ENCODE measurements at places on chromosomes 2 and 18.
A peak's percentile ranks its signal among the peaks of the same experiment; 100 is the strongest.

DNA sequence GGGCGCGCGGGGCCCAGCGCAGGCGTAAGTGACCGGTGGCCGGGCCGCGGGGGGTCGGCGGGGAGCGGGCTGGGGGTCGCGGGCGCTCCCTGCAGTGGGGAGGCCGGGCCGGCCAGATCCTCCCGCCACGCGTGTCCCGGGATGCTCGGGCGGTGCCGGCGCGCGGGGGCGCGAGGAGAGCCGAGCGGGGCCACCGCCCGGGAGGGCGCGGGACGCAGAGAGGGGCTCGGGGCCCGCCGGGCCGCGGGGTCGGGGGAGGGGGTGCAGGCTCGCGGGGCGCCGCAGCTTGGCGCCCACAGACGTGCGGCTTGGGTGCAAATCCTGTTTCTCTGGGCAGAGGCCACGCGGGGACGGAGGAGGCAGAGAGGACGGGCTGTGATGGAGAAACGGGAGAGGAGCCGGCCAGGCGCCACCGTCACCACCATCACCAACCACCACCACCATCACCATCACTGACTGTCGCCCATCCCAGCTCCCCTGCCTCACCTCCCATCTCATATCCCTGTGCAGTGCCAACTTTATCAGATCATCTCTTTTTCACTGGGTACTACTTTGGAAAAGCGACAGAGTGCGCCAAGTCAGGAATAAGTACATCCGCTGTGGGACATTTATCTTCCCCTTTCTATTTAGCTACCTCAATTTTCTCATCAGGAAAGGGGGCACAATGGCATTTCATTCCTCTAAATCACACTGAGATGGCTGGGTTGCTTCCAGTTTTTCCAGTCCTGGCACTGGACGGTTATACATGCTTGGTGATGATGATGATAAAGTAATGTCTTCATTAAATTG, 97.2 kb upstream of the GPR45 start:
- DNase-seq, result no peak

DNA sequence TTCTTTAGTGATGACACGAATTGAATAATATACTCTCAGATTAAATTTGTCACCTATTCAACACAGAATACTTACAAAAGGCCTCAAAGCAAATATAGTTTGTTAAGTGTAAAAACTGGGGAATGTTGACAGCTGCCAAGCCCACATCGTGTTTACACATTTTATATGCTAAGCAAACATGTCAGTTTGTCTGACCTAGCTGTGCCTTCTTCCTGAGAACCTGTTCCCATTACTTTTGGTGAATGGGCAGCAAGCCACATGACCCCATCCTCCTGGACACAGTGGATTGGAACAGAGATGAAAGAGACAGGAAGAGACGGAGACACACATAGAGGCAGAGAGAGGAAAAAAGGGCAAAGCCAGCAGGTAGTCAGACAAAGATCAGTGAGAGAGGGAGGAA, 22.9 kb upstream of the CUL3 start:
- DNase-seq, result no peak

DNA sequence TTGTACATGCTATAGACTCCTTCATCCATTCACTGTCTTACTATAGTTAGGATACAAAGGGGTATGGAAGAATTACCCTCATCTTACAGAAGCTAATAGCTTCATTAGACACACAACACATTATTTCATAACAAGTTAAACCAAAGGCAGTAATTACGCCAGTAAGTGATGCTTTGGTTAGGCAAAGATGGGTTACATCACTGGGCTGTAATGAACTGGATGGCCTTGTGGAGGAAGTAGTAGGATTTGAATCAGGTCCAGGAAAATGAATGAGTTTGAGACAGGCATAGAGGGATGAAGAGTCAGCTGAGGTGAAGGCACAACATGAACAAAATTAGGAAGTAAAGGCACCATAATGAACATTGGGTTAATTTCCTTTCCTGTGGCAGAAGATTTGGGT, 80.1 kb downstream of the SOCS6 start:
- DNase-seq, result no peak

DNA sequence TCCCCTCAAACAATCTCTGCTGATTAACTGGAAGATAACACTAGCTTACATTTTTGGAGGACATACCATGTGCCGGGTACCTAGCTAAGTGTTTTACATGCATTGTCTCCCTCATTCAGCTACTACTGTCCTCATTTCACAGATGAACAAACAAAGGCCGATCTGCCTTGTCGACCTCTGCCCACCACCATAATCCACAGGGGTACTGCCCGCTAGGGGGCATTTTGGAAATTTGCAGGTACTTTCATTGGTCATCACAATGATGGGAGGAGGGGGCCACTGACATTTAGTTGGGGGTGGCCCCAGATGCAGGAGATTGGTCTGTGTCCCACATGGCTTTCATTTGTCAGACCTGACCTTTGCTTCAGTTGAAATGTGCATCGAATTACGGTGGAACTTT, 3.9 kb upstream of the TMEM163 start:
- DNase-seq, result no peak

GRCh38 chr2:20227894-20228505, 3.1 kb upstream of the SDC1 start:
- DNase-seq, result no peak

GRCh38 chr18:49619801-49620200, 57.9 kb downstream of the LIPG start:
- no peak for DNase-seq

DNA sequence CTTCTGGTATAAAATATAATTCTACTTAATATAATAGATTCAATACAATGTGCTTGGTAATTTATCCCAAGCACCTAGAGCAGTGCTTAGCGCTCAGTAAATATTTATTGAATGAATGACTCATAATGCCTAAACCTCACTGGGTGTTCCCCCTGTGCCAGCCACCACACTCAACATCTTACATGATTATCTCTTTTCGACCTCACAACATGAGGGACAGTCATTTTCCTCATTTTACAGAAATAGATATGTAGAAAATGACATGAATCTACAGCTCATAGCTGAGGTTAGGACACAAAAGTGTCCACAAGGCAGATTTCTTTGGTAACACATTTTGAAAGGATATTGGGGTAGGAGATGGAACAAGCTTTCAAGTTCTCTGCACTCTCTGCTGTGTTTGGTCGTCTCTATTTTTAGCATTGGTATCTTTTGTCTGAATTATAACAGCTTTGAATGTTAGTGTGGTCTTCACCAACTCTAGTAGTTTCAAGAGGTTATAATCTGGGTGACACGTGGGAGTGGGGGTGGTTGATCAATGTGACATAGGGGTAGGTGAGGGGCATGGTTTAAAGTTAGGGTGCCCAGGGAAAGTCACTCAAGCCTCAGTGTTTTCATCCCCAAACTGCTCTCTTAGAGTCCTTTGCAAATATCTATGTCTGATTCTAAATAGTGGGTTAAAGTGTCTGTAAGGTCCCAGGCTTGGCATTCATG, 9.8 kb downstream of the MYOM1 start:
- DNase-seq, result no peak

GRCh38 chr2:207311316-207312005, 145.7 kb upstream of the KLF7 start:
- peak; percentile 75 for DNase-seq

DNA sequence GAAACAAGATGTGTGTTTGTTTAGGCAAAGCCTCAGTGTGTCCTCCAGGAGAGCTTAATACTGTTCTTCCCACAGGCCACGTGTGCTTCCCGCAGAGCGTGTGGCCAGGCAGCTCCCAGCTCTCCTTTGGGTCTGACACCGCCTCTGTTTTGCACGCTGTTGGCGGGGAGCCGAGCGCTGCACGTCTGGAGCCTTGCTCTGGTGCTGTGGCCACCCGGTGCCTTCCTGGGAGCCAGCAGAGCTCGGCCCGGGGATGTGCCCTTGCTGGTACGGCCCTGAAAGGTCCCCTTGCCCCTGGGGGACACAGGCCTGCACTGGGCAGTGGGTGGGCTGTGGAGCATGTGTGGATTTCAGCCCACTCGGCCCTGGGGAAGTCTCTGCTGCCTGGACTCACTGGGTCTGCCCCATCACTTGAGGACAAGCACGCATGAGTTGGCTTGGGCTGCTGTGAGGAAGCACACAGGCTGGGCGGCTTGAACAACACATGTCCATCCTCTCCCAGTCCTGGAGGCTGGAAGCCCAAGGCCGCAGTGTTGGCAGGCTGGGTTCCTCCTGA, 160.7 kb upstream of the HDAC4 start:
- no peak for DNase-seq

DNA sequence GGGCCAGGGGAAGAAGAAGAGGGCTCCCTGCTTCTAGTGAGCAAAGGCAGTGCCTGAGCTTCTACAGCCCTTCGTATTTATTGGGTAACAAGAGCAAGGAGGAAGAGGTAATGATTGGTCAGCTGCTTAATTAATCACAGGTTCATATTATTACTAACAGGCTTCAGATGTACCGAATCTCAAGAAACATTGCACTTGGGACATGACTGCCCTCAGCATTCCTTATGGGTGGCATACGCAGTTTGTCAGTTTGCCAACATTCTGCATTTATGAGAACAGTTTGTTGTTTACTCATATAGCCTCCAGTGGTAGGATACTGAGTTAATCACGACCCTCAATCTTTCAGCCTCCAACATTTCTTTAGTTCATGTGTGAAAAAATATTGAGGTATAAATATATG, 84.5 kb downstream of the HIBCH start:
- no peak for DNase-seq

DNA sequence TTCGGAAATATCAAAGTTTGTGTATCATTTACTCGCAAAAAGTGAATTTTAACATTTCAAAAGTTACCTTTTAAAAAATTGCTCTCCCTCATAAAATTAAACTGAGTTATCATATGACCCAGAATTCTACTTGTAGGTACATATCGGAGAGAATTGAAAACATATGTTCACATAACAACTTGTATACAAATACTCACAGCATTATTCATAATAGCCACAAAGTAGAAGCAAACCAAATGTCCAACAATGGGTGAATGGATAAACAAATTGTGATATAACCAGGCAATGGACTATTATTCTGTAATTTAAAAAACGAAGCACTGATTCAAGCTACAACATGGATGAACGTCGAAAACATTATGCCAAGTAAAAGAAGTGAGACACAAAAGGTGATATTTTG, 412.0 kb upstream of the TCF4 start:
- no peak for DNase-seq

- no peak for DNase-seq
These were observed 247.0 kb downstream of the KCNH7 start for GRCh38 chr2:162591403-162592083.

DNA sequence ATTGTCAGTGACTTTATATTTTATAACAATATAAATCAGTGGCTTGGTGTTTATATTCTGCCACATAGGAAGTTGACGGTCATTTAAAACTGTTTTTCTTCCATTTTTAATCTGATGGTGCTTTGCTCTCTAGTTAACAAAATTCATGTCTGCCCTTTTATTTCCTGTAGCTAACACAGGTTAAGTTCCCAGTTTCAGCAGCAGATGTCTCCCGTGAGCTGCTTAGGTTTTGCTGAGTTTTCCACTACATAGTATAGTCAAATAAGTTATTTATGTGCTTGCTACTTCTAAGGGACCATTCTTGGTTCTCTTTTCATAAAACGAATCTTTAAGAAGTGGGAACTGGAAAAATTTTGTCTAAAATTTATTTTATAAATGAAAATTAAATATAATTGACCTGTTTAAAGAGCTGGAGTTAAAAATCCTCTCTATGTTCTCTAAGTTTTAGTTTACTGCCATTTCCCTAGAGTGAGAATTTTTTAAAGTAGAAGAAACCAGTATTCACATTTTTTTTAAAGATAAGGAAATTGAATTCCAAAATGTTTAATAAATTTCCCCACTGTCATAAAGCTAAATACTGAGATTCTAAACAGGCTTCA, 20.6 kb downstream of the HTR2B start:
- peak; percentile 63 for DNase-seq

- no peak for DNase-seq
These were observed 112.8 kb upstream of the FN1 start for GRCh38 chr2:215548714-215549113.

DNA sequence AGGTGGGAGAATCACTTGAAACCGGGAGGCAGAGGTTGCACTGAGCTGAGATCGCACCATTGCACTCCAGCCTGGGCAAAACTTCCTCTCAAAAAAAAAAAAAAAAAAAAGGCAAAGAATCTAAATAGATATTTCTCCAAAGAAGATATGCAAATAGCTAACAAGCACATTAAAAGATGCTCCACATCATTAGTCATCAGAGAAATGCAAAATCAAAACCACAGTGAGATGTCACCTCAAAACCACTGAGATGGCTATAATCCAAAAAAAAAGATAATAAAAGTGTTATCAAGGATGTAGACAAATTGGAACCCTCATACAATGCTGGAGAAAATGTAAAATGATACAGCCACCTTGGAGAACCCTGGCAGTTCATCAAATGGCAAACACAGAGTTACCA, 8.4 kb downstream of the ST8SIA5 start:
- no peak for DNase-seq

- DNase-seq, result no peak
These were observed 511.9 kb upstream of the NRP2 start for GRCh38 chr2:205170399-205170798.

- DNase-seq, result peak; percentile 8
These were observed 66.6 kb downstream of the ACKR3 start for GRCh38 chr2:236636261-236636660.

DNA sequence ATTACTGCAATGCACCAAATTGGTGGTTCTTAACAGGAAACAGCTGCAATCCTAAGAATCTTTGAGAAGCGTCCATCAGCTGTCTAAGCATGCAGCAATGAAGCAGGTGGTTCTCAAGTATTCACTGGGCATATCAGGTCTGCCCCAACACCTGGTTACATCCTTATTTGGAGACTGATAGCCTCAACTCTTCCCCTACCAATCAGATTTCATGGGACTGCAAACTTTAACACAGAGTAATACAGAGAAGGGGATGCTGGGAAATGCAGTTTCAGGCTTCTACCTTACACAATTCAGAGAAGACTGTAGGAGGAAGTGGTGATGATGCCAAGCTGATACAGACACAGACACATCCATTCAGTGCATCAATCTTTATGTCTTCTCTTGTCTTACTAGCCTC, 240.5 kb downstream of the BCL2 start:
- peak; percentile 24 for DNase-seq

DNA sequence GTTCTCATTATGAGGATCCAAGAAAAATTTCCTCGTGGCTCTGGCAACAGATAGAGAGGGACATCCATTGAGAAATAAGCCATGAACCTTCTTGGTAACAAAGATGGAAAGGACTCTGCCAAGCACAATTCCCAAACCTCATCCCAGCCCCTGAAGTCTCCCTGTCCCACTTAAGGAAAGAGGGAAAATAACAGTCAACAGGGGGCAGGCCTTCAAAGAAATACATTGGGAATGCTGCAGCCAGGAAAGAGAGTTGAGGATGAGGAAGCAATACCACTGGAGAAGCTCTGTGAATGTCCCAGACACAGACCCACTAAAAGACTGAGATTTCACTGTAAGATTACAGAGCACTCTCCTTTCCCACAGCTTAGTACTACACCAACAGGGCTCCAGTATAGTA, 93.2 kb downstream of the CD226 start:
- DNase-seq, result no peak
